ENCODE measurements at places on chromosomes 6 and 20. TPM values are rescaled to one million over a fixed set of nuclear protein-coding genes. Genes with fewer than 3 reads are reported as not detected.

The CSNK2B gene
- 224 TPM for total RNA-seq

The CD40 gene
- 8.8 TPM for total RNA-seq

The RAB23 gene
- total RNA-seq, result 20.7 TPM

The CCN5 gene
- total RNA-seq, result not detected

The MAP3K4 gene
- total RNA-seq, result 41.8 TPM

The VNN1 gene
- not detected for total RNA-seq

The PLG gene
- total RNA-seq, result not detected

The ZNF451 gene
- 31.7 TPM for total RNA-seq

The ATP6V1G2 gene
- total RNA-seq, result 3.5 TPM

The FRS3 gene
- 2.2 TPM for total RNA-seq

The C20orf141 gene
- not detected for total RNA-seq

The NKAIN4 gene
- 3.0 TPM for total RNA-seq

The RIMS4 gene
- total RNA-seq, result 2.7 TPM

The TP53TG5 gene
- not detected for total RNA-seq

The HLA-DQB2 gene
- not detected for total RNA-seq

The SCRT2 gene
- 0.03 TPM for total RNA-seq

The MYLK4 gene
- total RNA-seq, result 0.07 TPM

The DOK5 gene
- 2.3 TPM for total RNA-seq

The SPINT4 gene
- not detected for total RNA-seq

The COL21A1 gene
- total RNA-seq, result 0.28 TPM

The FGD2 gene
- total RNA-seq, result 0.04 TPM

The RPS10 gene
- total RNA-seq, result 3,167 TPM

Data from H7 (cell line).